ENCODE measurements at places on chromosomes 5 and 9.

GRCh38 chr5:122400938-122401337 is 88.9 kb downstream of the SNCAIP start:
- DNase-seq = no peak

GRCh38 chr5:153783362-153783658 is 255.4 kb downstream of the FAM114A2 start:
- DNase-seq = no peak

DNA sequence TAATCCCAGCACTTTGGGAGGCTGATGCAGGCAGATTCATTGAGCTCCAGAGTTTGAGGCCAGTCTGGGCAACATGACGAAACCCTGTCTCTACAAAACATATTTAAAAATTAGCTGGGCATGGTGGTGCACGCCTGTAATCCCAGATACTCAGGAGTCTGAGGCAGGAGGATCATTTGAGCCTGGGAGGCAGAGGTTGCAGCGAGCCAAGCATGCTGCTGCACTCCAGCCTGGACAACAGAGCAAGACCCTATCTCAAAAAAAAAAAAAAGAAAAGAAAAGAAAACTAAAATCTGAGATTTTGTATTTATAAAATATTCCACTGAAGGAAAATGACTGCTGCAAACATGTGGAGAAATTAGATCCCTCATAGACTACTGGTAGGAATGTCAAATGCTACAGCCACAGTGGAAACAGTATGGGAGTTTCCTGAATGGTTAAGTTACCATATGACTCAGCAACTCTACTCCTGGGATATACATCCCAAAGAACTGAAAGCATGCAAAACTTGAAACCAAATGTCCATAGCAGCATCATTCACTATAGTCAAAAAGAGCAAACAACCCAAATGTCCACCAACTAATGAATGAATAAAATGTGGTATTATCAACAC is 106.1 kb downstream of the UBAP2 start:
- no peak for DNase-seq

GRCh38 chr5:33297760-33298216 is 143.0 kb upstream of the TARS1 start:
- no peak for DNase-seq

Measured in CD4-positive, alpha-beta T cell treated with Interleukin-17A for 1 hour (primary cell).